ENCODE measurements at places on chromosomes 11 and 22. TPM values are rescaled to one million over a fixed set of nuclear protein-coding genes. Genes with fewer than 3 reads are reported as not detected.

Gene STT3A
- 123 TPM for total RNA-seq

Gene PARVA
- total RNA-seq: 0.18 TPM

Gene SYT13
- total RNA-seq: not detected

Gene MMP3
- total RNA-seq: not detected

- H3K27ac ChIP-seq: no peak overlapping the region
- peaks cover 3% of the 10 kb centered on the region for H3K27me3 ChIP-seq
- no peak overlapping the region for H3K4me3 ChIP-seq
- H3K36me3 ChIP-seq: no peaks in the 10 kb centered on the region
- H3K4me1 ChIP-seq: peaks cover 2% of the 10 kb centered on the region
- DNase-seq: no peak
Observed at GRCh38 chr22:45290410-45290936, 5.7 kb downstream of the UPK3A start.

- H3K27ac ChIP-seq: no peak overlapping the region
- DNase-seq: no peak
- H3K36me3 ChIP-seq: no peaks in the 10 kb centered on the region
- H3K27me3 ChIP-seq: no peaks in the 10 kb centered on the region
- H3K4me1 ChIP-seq: no peaks in the 10 kb centered on the region
Observed at GRCh38 chr11:95305705-95306104, 74.7 kb upstream of the SESN3 start.

DNA sequence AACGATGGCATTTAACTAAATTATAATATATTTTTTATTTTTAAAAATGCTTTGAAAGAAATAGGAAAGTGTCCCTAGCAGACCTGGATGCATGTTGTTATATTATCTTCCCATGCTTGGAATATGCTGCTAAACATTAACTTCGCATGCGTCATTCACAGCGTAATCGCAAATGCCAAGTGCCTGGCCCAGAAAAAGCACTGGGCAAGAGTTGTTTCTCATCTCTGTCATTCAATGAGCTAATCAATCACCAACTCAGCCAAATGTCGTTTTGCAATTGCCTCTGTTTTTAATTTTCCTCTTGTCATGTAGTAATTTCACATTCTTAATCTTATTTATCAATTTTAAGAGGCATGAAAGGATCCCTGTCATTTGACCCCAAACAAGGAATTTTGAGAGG, 1421.9 kb downstream of the BRD1 start:
- DNase-seq: no peak
- no peak overlapping the region for H3K4me3 ChIP-seq
- no peak overlapping the region for H3K27ac ChIP-seq
- H3K36me3 ChIP-seq: no peaks in the 10 kb centered on the region
- no peaks in the 10 kb centered on the region for H3K27me3 ChIP-seq

DNA sequence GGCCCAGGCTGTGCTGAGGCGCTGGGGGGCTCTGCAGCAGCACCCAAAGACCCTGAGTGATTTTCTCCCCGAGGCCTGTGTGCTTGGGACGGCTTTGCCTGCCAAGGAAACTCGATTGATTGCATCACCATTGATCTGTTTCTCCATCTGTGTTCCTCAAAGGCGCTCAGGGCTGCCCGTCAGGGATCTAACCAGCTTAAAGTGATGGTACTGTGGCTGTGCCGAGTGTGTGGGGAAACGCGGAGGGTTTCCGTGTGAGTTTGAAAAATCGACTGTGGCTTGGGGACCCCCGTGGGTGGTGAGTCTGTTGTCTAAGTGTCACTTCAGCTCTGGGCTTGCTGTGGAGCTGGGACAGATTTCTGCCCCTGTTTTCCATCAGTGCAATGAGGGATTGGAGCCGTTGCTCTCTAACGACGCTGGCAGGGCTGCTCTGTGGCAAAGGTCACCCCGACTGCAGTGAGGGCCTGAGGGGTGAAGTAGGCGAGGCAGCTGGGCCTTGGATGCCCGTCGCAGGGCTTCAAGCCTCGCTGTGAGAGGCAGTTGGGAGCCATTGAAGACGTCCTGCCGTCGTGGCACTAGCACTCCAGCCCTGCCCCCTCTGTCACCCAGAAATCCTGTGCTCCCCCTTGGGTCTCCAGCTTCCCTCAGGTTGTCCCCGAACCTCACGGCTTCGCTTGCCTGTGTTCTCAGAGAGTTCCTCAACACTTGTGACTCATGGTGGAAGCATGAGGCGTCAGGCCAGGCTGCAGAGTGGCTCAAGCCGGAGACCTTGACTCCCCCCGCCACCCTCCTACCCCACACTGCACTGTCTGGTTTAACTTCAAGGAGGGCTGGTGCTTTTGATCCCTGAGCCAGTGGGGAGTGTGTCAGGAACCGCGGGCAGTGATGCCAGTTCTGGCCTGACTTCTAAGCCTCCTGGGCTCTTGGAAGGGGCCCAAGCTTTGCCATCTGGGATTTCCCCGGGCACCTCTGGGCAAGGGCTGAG, 21.8 kb downstream of the CACNA1I start:
- H3K36me3 ChIP-seq: no peaks in the 10 kb centered on the region
- no peak overlapping the region for H3K4me3 ChIP-seq
- H3K27ac ChIP-seq: no peak overlapping the region
- DNase-seq: no peak
- H3K27me3 ChIP-seq: peaks cover 16% of the 10 kb centered on the region
- peaks cover 2% of the 10 kb centered on the region for H3K4me1 ChIP-seq
